ENCODE measurements at places on chromosomes 2 and 18. TPM values are rescaled to one million over a fixed set of nuclear protein-coding genes. Genes with fewer than 3 reads are reported as not detected.

DNA sequence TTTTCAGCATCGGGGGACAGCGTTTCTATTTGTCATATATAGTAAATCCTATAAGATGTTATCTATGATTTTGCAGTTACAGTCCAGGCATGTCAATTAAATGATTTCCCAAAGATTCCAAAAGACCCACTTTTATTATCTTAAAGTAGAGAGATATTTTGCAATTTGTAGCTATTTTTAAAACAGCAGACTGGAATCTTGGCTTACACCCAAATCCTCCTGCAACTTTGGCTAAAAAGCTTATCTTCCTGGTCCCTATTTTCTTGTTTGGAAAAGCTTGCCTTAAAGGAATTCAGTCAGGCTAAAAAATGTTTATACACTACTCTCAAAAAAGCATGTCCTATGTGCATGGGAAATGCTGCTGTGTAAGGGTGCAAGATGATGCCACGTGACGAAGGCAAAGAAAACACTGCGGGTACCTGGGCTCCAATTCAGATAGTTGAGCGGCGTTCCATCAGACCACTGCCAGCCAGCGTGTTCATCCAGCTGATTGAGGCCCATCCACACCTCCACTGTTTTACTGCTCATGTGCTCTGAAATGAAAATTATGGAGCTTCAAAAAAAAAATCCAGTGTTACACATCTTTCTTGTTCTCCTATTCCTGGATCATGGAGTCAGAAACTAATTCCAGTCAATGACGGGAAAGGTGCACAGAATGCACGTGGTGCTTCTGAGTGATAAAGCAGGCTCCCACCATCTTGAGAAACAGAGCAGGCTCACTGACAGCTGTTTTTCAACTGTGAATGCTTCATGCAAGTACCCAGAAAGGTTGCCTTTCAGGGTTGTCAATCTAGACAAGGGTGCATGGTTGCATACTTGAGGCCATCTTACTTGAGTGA lies 33.8 kb downstream of the PLA2R1 start:
- no peak for DNase-seq

DNA sequence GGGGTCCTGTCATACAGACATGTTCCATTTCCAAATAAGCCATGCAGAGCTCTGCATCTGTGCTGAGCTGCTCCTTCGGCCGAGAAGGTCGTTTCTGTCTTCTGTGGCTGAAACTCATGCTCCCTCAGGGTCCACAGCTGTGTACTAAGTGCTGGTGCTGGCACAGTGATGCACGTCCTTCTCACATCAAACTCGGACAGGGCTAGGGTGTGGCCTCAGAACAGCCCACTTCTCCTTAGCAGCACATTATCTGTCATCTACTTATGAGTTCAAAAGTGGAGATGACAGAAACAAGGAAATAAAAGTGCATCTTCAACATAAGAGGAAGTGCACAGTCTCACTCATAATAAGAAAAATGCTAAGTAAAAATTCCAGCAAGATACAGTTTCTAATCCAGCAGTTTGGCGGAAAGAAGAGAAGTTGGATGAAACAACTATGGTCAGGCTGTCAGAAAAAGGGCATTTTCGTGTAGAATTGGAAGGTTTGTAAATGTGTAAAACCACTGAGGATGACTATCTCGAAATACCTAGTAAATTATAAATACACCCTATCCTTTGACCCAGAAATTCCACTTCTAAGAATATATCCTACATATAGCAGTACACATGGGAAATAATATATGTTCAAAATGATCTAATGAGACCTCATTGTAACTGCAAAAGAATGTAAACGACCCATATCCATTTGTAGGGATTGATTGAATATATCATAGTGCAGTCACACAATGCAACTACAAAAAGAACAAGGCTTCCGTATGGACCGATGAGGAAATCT lies 53.7 kb upstream of the APCDD1 start:
- DNase-seq: no peak

DNA sequence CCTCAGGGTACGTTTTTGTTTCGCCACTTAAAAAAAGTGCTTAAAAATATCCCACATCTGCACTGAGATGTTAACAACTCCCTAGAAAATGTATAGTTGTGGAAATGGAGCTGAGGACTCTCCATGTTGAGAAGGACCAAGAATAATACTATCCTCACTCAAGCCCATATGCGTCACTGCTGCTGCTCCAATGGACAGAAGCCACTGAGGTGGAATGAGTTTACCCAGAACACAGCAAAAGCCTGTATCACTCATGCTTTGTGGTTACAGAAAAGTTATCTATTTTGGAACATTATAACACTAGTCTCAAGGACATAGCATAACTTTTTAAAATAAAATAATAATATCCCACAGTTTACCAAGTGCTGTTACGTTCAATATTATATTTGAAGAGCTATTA lies 31.9 kb downstream of the DSC3 start:
- DNase-seq: no peak

DNA sequence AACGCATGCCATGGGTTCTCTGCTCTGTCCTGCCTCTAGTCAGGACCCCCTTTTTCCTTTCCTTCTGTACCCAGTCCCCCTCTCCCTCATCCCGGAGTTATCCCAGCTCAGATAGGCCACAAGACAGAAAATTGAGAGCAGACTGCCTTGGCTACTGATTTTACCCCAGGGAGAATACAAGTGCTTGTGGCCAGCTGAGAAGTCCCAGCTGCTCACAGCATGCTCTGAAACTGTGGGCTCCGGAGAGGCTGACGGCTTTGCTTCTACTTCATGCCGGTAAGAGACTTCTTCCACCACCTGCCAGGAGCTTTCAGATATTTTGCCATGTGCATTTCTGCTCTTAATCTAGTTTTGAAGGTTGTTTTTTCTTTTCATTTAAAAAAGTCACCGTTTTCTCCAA lies 20.0 kb upstream of the SIX2 start:
- DNase-seq: no peak

DNA sequence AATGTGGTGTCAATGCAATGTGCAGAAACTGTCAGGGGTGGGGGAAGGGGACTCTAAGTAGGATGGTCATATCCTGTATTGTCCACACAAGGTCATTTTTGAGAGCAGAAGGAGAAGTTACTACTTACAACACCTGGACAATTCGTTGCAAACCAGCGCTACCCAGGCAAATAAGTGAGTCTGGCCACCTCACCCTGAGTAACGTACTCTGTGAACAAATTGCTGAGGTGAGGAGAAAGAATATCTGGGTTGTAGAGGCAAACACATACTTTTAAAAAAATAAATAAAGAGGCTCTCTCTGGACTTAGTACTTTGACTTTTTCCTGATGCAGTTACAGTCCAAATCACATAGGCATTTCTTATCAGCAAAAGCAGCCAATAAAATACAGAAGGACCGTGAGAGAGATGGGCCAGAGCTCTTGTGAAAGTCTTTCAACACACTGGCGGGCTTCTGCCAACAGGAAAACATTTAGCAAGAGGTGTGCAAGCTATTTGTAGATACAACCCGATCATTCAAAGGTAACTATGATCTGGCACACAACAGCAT lies 268.2 kb upstream of the ID2 start:
- DNase-seq: no peak

Gene CYBRD1
- 18.4 TPM for total RNA-seq

DNA sequence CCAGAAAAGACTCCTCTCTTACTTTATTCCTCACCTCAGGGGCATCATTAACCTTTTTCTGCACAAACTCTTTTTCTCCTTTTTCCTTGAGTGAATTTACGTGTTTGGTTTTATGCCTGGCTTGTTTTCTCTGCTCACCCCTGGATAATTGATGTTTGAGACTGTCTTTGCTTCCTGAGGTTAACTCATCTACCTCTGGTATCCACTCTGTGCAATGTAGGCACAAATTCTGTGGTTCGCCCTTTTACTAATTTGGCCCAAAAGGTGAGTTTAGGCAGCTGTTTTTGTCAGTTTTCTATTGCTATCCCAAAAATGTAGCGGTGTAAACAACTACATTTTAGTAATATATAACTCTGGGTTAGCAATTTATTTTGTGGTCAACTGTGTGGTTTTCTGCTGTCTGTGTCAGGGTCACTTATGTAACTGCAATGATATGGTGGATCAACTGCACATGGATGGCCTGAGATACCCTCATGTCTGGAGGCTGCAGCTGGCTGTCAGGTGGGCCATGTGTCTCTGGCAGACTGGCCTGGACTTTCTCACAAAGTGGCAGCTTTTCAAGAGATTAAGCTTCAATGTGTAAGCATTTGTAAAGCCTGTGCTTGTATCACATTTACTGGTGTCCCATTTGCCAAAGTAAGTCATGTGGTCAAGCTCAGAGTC lies 329.7 kb downstream of the FSIP2 start:
- DNase-seq: no peak

Gene ARHGAP28
- 16.5 TPM for total RNA-seq

DNA sequence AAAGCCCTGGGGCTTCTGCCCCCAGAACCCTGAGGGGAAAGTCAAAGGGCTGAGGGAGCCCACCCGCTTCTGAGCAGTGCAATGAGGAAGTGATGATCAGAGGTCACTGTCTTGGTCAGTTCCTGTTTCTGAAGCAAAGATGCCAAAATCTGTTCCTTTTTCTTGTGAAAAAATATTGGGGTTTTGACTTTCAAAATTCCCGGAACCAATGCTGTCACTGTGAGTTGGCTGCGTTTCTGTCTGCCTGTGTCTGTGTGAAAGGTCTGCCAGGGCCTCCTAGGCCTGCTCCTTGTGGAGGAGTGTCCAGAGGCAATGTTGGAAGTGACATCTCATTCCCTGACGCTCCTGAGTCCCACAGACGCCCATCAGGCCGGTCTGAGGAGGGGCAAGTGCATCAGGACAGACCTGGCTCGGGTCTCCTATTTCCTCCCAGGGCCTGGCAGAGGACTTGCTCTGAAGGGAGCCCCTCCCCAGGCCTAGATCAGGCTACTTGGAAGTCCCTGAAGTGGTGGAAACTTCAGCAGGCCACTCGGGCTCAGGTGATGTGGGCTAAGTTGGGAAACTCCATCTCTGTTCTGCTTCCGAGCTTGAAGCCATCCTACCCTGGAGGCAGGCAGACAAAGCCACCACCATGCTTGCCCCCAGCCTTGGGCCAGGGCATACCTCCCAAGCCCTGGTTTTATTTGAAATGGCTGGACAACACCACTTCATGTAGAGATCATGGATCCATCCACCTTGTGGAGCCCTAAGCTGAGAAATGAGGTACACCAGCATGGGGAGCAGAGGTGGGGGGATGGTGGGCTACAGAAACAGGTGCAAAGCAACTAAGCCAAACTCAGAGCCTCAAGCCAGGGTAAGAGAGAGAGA lies 51.0 kb downstream of the PKDCC start:
- DNase-seq: no peak

- DNase-seq: no peak
Measured at GRCh38 chr18:65755616-65756015, 4.8 kb downstream of the CDH7 start.

GRCh38 chr2:168293766-168294165 lies 46.4 kb upstream of the STK39 start:
- DNase-seq: no peak

Gene SMAD4
- total RNA-seq: 90.7 TPM

Data from glomerular endothelial cell (primary cell).